ENCODE measurements at places on chromosomes 5 and 9.

DNA sequence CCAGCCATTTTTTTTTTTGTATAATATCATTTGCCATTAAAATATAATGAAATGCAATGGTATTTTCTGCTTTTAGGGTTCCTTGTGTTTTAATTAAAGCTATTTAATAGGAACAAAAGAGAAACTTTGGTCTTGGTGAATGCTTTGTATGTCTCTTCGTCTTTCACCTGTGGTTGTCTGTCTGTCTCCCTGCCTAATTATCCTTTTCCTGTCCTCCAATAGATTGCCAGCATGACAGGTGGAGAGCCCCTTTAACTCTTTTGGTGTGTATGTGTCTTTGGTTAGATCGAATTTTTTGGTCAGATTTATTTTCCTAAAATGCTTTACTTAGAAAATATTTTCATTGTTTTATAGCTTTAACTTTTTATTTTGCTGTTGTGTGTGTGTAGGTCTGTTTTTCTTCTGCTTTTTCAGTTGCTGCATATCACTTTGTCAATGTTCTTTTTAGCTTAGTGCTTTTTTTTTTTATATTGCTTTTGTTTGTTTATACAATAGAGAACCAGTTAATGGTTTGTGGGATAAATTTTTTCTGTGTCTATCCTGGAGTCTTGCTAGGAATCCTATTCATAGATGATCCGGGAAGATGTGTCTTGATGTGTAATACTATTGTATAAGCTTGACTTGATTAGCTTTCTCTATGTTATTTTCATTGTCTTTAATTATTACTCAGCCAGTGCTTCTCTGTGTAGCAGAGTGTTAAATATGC lies 8.6 kb downstream of the CHMP5 start:
- no peak for DNase-seq

DNA sequence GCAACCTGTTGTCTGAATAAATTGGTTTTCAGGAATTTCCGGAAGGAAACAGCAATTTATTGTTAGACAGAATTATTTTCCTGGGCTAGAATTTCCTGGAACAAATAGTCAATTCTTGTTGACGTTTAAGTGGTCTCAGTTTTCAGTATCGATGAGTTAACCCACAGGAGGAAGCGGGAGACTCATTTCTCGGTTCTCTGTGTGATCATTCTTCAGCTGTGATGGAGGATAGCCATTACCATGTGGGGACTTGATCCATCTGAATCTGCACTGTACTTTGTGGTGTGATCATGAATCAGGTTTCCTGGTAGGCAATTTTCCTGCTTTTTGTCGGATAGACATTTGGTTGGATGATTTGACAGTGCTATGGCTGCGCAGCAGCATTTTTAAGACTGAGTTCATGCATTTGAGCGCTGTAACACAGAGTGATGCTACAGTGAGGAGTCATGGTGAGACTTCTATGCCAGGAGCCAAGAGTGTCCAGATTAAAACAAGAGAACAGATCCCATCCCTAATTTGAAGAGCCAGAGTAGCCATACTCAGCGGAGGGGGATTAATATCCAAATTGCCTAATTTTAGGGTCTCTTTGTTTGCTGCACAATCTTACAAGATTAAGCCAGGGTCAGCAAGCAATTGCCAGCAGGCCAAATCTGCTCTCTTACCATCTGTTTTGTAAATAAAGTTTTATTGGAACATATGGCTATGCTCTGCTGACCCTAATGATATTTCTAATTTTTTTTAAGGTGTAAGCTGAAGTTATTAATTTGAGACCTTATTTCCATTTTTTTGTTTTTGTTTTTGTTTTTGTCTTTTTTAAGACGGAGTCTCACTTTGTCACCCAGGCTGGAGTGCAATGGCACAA lies 355.9 kb downstream of the RAB3C start:
- no peak for DNase-seq

- DNase-seq: no peak
These were observed 84.9 kb upstream of the MYO10 start for GRCh38 chr5:17020678-17021601.

- peak; percentile 74 for DNase-seq
These were observed 296.5 kb downstream of the ARHGAP26 start for GRCh38 chr5:143066556-143067281.

GRCh38 chr9:116809656-116810055 lies 122.6 kb downstream of the TRIM32 start:
- no peak for DNase-seq

DNA sequence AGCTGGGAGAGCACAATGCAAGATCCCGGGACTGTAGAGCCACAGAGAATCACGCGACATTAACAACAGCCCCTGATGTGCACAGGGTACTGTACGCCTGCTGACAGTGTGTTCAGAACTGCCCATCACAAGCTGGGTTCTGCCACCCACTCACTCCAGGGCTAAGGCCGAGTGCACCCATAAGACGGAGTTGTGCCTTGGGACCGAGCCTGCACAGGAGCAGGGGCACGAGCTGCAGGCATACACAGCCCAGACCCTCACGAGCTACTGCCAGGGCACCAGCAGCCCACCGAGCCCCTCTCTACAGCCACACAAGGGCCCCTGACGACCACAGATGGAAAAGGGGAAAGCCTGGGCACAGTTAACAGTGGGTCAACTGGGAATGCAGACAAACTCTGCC lies 67.8 kb downstream of the CAMSAP1 start:
- DNase-seq: no peak

GRCh38 chr9:27664121-27664779 lies 91.0 kb upstream of the C9orf72 start:
- DNase-seq: no peak

GRCh38 chr5:74186356-74187315 lies 453.9 kb downstream of the ENC1 start:
- DNase-seq: no peak

GRCh38 chr9:98977246-98977714 lies 33.6 kb downstream of the COL15A1 start:
- no peak for DNase-seq

- DNase-seq: peak; percentile 88
These were observed 192.6 kb downstream of the TLE4 start for GRCh38 chr9:79764374-79764773.

DNA sequence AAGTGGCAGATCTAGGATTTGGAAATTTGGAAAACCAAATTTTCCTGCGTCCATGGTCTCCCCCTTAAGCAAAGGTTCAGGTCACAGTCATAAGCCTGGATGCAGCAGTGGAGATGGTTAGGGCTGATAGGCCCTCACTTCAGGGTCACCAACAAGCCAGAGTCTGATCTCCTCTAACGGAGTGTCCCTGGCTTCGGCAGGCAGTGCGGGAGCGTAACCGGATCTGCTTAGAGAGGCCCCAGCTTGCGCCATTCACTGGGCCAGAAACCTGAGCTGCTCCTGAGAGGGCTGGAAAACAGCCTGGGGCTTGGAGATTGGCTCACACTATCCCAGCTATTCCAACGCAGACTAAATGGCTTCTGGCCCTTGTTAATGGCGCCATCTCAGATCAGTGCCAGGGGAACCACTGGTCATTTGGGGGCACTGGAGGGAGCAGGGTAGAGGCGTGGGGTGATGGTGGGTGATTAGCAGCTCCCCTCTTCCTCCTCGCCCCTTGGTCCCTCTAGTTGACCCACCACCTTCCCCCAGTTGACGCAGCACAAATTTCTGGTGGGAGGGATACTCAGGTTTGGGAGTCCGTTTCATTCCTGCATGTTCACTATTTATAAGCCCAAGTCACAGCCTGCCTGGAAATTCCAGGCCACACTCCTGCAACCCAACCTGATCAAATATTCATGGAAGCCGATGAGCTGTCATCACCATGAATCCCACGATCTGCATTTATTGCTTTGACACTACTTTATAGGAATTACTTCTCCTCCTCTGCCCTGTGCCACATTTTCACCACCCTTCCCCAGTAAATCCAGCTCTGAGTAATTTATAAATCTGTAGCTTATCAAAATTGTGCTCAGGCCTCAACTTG lies 134.6 kb upstream of the CPEB4 start:
- peak; percentile 15 for DNase-seq

GRCh38 chr9:114112325-114112724 lies 13.2 kb upstream of the KIF12 start:
- DNase-seq: peak; percentile 24

DNA sequence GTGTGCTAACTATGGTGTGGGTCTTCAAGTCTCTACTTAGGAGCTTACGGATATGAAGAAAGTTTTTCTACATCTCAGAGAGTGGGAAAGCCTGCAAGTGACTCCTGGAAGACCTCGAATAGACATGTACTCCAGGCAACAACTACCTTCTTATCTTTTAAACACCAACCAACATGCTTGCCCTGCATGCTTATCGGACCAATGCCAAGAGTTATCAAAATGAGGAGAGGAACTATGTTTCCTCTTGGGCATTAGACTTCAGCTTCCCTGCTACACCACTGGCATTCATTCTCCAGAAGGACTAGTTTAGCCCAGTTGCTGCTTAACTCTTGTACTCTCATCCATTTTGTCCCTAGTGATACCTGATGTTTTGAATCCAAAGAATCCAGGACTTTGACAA lies 74.7 kb upstream of the MAN2A1 start:
- no peak for DNase-seq

- DNase-seq: peak; percentile 91
These were observed 30.6 kb upstream of the IQGAP2 start for GRCh38 chr5:76372323-76373054.

GRCh38 chr9:19009391-19009965 lies 23.5 kb downstream of the SAXO1 start:
- DNase-seq: no peak

- DNase-seq: no peak
These were observed 41.6 kb upstream of the EQTN start for GRCh38 chr9:27338527-27338903.

GRCh38 chr5:132067451-132067850 lies 6.1 kb upstream of the CSF2 start:
- no peak for DNase-seq

All from fibroblast of mammary gland (primary cell).